ENCODE measurements at places on chromosomes 13 and 19. TPM values are rescaled to one million over a fixed set of nuclear protein-coding genes. Genes with fewer than 3 reads are reported as not detected.

Gene LRFN3
- 3.6 TPM for total RNA-seq

Gene INTS6
- total RNA-seq: 51.7 TPM

Gene ANKLE1
- total RNA-seq: 0.59 TPM

Gene PPP1R12C
- total RNA-seq: 29.4 TPM

Gene MYH14
- not detected for total RNA-seq

Gene ARL11
- total RNA-seq: not detected

Gene NLRP7
- not detected for total RNA-seq

Gene URAD
- total RNA-seq: not detected

Gene SHISA2
- total RNA-seq: 0.09 TPM

Gene GRK1
- total RNA-seq: not detected

Gene ZNF579
- 3.9 TPM for total RNA-seq

Gene LHB
- total RNA-seq: not detected

Gene ISOC2
- 47.2 TPM for total RNA-seq

Gene MAP4K1
- total RNA-seq: not detected

Gene SIGLEC10
- total RNA-seq: not detected

Gene CABP5
- total RNA-seq: not detected

Gene FBN3
- not detected for total RNA-seq

Gene FFAR1
- total RNA-seq: not detected

Gene ZNF226
- total RNA-seq: 16.3 TPM

Gene MFSD12
- 155 TPM for total RNA-seq

Gene CACNG6
- not detected for total RNA-seq

Gene CEACAM6
- total RNA-seq: not detected

Gene RUBCNL
- 0.30 TPM for total RNA-seq

Gene ATP4B
- not detected for total RNA-seq

Gene ICAM5
- 20.3 TPM for total RNA-seq

Gene PDS5B
- total RNA-seq: 29.9 TPM

Gene KCNN4
- 0.30 TPM for total RNA-seq

Gene PLEKHF1
- 7.3 TPM for total RNA-seq

Gene ZNF829
- 2.6 TPM for total RNA-seq

Gene ZSCAN4
- 0.37 TPM for total RNA-seq

Gene KLK14
- total RNA-seq: not detected

Gene SIGLEC14
- not detected for total RNA-seq

Gene KLK6
- total RNA-seq: not detected

Gene STOML3
- not detected for total RNA-seq

Gene CDX2
- total RNA-seq: not detected
